ENCODE measurements at places on chromosomes 16 and 17.

- H3K4me1 ChIP-seq = no peaks in the 10 kb centered on the region
- no peak overlapping the region for H3K27ac ChIP-seq
- no peak overlapping the region for H3K4me3 ChIP-seq
- DNase-seq = no peak
- no peaks in the 10 kb centered on the region for H3K27me3 ChIP-seq
Measured at GRCh38 chr17:29207975-29208374, 27.8 kb upstream of the MYO18A start.

GRCh38 chr17:37024181-37024637 is 75.5 kb downstream of the AATF start:
- no peak overlapping the region for H3K27ac ChIP-seq
- H3K36me3 ChIP-seq = no peaks in the 10 kb centered on the region
- H3K27me3 ChIP-seq = no peaks in the 10 kb centered on the region
- H3K4me1 ChIP-seq = no peaks in the 10 kb centered on the region
- H3K4me3 ChIP-seq = no peak overlapping the region

- no peaks in the 10 kb centered on the region for H3K27me3 ChIP-seq
- H3K36me3 ChIP-seq = no peaks in the 10 kb centered on the region
- no peaks in the 10 kb centered on the region for H3K4me1 ChIP-seq
- H3K4me3 ChIP-seq = no peak overlapping the region
Measured at GRCh38 chr16:61892531-61892930, 143.7 kb downstream of the CDH8 start.

DNA sequence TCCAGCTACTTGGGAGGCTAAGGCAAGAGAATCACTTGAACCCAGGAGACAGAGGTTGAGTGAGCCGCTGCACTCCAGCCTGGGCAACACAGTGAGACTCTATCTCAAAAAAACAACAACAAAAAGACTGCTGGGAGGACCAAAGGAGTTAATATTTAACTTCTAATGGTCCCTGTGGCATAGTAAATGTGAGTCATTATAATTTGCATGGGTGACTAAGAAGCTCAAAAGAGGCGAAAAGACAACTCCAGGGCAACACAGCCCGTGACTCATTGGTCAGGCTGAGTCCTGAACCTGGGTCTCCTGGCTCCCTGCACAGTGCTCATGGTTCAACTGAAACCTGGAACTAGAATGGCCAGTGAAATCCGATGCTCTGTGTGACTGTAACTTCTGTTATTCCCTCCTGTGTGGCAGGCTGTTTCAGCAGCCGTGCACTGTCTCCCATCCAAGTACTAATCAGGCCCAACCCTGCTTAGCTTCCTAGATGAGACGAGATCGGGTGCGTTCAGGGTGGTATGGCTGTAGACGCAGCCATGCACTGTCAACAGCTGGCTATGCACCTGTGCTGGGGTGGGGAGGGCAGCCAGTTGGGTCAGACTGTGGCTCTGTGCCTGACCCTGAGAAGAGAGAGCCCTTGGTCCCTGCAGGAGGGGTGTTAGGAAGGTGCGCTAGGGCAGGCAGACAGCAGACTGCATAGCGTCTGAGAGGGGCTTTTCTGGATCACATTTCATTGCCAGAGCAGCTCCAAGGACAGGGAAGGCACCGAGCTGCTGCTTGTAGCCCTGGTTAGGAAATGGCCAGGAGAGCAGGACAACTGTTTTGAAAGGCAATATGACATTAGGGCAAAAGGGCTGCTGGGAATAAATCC is 14.5 kb upstream of the GPRC5C start:
- H3K27ac ChIP-seq = no peak overlapping the region
- no peak for DNase-seq
- H3K4me1 ChIP-seq = no peaks in the 10 kb centered on the region
- H3K27me3 ChIP-seq = no peaks in the 10 kb centered on the region
- no peaks in the 10 kb centered on the region for H3K36me3 ChIP-seq
- H3K4me3 ChIP-seq = no peak overlapping the region

DNA sequence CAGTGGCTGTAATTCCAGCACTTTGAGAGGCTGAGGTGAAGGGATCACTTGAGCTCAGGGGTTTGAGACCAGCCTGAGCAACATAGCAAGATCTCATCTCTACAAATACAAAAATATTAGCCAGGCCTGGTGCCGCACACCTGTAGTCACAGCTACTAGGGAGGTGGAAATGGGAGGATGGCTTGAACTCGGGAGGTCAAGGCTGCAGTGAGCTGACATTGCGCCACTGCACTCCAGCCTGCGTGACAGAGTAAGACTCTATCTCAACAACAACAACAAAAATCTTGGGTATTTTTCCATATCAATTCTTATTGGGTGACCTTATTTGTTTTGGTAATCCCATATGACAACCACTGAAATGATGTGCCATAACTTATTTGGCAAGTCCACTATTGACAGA is 52.6 kb downstream of the SCNN1G start:
- DNase-seq = no peak
- H3K36me3 ChIP-seq = no peaks in the 10 kb centered on the region
- no peak overlapping the region for H3K27ac ChIP-seq
- no peak overlapping the region for H3K4me3 ChIP-seq

- no peak overlapping the region for H3K27ac ChIP-seq
- no peaks in the 10 kb centered on the region for H3K4me1 ChIP-seq
- no peak overlapping the region for H3K4me3 ChIP-seq
Measured at GRCh38 chr16:59342669-59343068, 608.6 kb upstream of the GOT2 start.

Measured in thyroid gland (tissue), 4 donors.